Suppressor macrophage treated with lipopolysaccharide for 4 hours (primary cell): ENCODE measurements at places on chromosomes 1 and 21.

GRCh38 chr1:230274254-230274653, 151.9 kb downstream of the PGBD5 start:
- no peak for DNase-seq

DNA sequence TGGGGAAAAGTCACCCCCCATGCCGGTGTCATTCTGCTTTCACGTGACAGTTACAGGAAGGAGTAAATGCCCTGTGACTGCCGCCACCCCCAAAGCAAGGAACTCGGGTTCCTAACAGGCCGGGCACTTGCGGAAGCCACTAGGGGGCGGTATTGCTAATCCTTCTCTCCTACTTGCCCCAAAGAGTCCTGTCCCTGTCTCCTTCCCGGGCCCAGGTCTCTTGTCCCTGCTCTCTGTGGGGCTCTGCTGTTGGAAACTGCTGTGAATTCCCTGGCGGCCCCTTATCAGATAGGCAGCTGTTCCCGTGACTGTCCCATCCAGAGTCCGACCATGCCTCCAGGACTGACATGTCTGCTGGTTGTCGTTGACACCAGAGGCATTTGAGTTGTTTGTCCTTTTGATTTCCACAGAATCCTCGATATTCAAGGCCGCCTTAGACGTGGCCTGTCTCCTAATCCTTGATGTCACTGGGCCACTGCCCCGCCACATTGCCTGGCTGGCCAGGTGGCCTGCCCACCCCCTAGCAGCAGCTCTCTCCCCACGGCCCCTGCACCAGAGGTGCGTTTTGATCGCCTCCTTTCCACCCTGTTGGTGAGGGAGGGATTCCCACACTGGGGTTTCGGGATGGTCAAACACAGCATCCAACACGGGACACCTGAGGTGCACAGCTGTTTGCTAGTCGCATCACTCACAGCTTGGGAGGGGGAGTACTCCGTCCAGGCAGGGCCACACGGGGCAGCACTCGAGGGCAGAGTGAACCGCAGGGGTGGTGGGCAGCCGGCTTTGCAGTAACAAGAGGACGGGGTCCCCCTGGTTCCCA, 37.3 kb downstream of the CHAF1B start:
- DNase-seq: peak; percentile 74

DNA sequence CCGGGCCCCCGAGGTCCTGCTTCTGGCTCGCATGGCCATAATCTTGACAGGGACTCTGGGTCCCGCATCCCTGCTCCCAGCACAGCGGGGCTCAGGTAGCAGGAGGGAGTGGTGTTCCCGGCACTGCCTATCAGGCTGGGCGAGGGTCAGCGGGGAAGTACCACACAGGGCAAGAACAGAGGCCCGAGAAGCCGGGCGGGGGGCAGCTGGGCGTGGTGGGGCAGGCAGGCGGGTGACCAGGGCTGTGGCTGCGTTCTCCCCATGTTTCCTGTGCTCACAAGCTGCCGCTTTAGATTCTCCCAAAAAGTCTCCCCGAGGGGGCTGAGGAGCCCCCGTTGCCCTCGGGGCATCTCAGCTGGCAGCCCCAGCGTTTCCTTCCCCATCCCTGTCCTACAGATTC, 18.3 kb downstream of the ATAD3B start:
- no peak for DNase-seq

DNA sequence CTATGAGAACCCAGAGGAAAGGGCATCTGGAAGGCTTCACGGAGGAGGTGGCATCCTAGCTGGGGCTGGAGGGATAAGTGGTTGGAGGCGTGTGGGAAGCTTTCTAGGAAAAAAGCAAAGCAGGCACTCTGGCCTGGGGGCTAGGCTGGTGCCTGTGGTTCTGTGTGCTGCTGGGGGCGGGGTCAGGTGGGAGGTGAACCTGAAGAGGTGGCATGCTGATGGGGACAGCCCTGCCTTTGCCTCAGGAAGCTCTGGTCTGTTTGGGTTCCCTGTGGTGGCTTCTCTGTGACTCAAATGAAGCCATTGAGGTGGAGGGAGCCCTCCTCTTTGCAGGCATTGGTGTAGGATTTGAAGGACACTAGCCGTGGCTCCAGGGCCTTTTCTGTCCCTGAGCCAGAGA, 221.6 kb upstream of the POU3F1 start:
- no peak for DNase-seq

DNA sequence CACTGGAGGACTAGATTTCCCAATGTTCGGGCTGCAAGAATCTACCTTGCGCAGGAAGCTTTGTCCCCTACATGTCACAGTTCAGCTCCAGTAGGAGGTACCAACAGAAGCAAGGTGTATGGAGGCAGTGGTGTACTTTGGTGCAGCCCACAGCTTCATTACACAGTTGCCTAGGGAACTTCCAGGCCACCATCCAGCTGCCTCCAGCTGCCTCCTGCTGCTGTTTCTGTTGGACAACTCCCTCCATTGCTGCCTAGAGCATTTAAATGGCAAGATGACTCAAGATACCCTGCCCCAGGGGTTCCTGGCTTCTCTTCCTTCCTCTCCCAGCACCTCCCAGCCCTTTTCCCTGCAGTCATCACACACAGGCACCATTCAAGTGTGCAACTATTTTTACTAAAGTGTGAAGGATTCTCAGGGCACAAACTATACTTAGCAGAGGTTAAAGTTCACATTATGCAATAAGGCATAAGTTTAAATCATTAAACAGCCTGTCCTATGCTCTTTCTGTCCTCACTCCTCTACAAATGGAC, 39.0 kb upstream of the ATP1A1 start:
- no peak for DNase-seq

DNA sequence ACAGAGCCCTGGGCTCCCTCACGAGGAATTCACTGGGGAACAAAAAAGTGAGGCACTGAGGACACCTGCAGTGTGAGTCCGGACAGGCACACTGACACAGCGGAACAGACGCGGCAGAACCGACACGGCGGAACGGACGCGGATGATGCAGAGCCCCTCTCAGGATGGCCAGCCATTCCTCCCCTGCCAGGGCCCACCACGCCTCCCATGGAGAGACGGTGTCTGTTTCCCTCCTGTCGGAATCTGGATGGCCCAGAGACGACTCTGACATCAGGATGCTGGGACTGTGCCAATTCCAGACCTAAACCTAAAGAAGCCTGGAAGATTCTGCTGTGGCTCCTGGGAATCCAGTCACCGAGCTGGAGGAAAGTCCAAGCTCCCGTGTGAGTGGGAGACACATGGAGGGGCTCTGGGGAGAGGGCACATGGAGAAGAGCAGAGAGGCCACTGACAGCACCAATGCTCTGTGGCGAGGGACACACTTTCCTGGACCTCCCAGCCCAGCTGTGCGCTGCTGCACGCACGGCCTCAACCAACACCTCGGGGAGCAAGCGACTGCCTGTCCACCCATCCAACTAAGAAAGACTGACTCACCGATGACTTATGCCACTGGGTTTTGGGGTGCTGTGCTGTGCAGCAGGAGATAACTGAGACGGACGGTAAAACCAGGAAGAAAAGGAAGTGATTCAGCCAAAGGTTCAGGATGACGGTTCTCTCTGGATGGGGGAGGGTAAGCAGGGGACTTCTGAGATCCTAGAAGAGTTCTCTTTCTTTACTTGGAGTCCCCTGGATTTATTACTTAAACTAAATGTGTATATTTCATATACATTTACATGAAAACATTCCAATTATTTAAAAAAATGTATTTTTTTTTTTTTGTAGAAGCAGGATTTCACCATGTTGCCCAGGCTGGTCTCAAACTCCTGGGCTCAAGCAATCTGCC, 23.3 kb downstream of the ZBTB17 start:
- DNase-seq: peak; percentile 85

- DNase-seq: peak; percentile 8
These were observed 61.4 kb upstream of the DIRAS3 start for GRCh38 chr1:68111519-68112436.

GRCh38 chr1:233435622-233436021, 108.1 kb downstream of the MAP3K21 start:
- DNase-seq: no peak

GRCh38 chr1:1906185-1907097, 8.6 kb upstream of the CALML6 start:
- DNase-seq: peak; percentile 91

DNA sequence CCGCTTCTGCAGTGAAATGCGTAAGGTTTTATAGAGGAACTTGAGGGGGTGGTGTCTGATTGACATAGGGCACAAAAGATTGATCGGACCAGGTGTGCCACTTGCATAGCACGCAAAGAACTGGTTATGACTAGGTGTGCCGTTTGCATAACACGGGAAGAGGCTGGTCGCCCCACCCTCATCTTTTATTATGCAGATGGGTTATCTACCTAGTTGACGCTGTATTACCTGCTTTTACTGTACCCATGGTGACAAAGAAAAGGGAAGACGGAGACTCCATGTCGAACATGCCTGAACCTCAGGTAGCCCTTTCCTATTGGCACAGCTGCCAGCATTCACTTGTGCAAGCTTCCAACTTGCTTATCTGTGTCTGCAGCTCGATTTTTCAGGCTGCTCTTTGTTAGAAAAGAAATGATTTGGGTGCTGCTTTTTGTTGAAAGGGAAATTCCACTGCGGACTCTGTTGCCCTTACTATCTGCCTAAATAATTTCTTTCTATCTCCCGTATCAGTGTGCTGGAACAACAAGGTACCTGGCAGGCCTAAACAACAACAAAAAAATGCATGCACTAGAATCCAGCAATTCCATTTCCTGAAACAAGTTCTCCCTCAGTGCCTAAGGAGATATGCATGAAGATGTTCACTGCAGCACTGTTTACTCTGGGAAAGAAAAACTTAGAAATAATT, 194.4 kb upstream of the KAZN start:
- DNase-seq: no peak

DNA sequence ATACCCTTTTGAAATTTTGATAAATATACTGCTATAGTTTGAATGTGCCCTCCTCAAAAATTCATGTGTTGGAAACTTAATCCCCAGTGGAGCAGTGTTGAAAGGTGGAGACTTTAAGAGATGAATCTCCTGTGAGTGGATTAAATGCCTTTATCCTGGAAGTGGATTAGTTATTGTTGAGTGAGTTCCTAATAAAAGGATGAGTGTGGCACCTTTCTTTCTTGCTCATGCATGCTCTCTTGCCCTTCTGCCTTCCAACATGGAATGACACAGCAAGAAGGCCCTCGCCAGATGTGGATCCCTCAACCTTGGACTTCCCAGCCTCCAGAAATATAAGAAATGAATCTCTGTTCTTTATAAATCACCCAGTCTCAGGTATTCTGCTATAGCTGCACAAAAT, 51.8 kb downstream of the CD160 start:
- no peak for DNase-seq

- DNase-seq: no peak
These were observed 241.3 kb downstream of the PRDM2 start for GRCh38 chr1:13941315-13941714.

DNA sequence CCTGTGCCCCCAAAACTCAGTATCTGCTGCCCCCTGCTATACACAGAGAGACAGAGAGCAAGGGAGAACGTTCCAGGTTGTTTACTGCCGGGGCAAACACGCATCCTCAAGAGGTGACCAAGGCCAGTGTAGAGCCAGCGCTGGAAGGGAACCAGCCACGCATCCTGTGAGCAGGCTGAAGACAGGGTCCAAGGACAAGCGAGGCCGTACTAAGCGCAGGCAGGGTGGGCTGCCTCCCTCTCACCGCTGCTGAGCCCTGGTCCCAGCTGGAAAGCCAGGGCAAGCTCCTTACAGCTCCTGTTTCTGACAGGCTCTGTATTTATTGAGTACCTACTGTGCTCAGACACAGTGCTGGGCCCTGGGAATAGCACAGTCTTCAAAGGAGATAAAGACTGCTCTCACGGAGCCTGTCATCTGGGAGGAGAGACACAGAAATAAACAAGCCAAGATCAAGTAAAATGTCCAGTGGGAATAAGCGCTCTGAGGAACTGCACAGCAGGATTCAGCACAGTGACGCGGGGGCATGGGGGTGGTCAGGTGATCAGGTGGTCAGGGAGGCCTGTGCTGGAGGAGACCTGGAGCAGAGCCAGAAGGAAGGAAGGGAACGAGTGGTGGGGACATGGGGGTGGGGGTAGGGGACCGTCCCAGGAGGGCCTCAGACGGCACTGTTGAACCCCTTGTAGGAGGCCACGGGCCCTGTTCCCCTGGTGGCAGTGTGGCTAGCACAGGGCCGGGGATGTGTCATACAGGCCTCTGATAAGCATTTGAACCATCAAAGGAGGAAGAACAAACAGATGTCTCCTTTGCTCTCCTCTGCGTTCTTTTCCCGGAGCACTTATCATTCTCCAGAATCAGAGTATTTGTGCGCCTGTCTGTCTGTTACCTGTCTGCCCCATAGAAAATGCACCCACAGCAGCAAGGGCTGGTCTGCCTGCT, 37.8 kb upstream of the EFHD2 start:
- no peak for DNase-seq

GRCh38 chr1:2049225-2049717, 940 bp upstream of the PRKCZ start:
- no peak for DNase-seq

DNA sequence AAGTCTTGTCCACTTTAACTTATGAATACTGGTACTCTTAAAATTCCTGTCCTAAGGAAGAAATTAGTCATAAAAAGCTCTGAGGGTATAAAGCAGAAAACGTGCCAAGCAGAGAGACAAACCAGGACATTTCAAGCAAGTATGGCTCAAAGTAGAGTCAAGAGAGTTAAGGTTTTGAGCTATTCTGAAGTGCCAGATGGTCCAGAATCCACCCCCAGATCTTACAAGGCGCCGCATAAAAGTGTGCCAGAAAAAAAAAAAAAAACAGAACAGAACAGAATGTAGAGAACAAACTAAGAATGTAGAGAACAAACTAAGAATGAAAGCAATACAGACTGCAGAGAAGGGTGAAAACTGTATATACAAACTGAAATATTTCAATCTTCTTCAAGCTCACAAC, 12.5 kb downstream of the EPS15 start:
- no peak for DNase-seq

DNA sequence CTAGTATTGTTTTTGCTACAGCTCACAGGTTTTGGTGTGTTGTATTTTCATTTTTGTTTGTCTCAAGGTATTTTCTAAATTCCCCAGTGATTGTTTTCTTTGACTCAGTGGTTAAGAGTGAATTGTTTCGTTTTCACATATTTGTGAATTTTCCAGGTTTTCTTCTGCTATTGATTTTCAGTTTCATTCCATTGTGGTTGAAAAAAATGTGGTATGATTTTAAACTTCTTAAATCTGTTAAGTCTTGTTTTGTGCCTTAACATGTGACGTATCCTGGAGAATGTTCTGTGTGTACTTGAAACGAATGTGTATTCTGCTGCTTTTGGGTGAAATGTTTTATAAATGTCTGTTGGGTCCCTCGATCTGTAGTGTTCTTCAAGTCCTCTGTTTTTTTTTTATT, 117.9 kb downstream of the KIF26B start:
- DNase-seq: no peak

DNA sequence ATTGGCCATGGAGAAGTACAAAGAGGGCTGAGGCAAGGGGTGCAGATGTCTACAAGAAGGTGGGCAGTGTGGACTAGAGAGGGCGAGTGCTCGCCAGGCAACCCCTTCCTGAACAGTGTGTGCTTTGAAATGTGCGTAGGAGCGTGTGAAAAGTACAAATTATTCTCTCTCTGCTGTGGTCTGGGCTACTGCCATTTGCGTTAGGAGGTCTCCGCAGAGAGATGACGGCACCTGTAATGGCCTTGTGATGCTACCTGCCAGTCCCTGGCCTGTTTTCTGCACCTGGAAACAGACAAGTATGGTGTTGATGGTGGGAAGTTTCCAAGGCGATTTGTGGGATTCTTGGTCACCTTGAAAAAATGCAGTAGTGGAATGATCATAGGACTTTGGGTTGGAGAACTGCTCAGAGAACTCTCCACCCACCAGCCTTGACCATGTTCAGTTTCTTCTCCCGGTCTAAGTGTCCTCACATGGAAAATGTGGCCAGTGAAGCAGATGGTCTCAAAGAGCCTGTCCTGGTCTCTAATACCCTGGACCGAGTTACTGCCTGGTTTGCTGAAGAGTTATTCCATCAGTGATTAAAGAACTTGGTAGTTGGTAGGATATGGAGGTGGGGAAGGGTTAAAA, 74.5 kb downstream of the MRPS6 start:
- no peak for DNase-seq

- DNase-seq: no peak
These were observed 9.8 kb upstream of the ERMAP start for GRCh38 chr1:42807056-42807668.
